Ascending aorta (tissue), 2 donors: ENCODE measurements at places on chromosomes 6 and 20. TPM values are rescaled to one million over a fixed set of nuclear protein-coding genes. Genes with fewer than 3 reads are reported as not detected.
A peak's percentile ranks its signal among the peaks of the same experiment; 100 is the strongest.

DNA sequence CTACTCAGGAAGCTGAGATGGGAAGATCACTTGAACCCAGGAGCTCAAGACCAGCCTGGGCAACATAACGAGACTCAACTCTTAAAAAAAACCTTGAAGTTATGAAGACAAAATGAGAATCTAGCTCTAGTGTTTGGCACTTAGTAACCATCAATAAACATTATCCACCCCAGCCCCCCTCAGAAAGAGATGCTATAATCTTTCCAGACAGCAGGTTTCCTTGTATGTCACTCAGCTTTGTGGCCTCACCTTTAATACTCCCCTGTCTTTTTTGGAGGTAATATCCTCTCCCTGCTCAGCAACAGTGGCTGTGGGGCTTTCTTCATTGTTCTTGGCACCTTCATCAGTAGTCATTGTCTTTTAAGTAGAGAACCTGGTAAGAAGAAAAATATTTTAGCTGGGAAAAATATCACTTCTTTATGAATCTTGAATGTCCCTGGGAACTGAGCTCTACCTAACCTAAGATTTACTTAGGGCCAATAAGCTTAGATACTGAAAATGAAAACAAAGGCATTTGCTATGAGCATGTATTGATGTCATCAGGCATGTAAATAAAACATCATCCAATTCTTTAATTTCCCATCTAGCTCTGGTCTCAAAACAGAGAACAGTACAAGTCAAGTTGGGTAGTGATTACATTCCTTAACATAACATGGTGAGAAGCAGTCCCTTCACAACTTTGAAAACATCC lies 46.1 kb downstream of the FKBP5 start:
- H3K27ac ChIP-seq: no peak overlapping the region
- no peak overlapping the region for H3K4me3 ChIP-seq
- no peak for DNase-seq
- H3K36me3 ChIP-seq: peaks cover 84% of the 10 kb centered on the region
- peaks cover 2% of the 10 kb centered on the region for H3K4me1 ChIP-seq

- no peaks in the 10 kb centered on the region for H3K36me3 ChIP-seq
- no peaks in the 10 kb centered on the region for H3K4me1 ChIP-seq
- H3K4me3 ChIP-seq: no peak overlapping the region
- no peak overlapping the region for H3K27ac ChIP-seq
- DNase-seq: no peak
Observed at GRCh38 chr6:164151161-164152120, 736.9 kb downstream of the QKI start.

- H3K27me3 ChIP-seq: no peaks in the 10 kb centered on the region
- DNase-seq: no peak
- no peaks in the 10 kb centered on the region for H3K36me3 ChIP-seq
- H3K4me3 ChIP-seq: no peak overlapping the region
- H3K27ac ChIP-seq: no peak overlapping the region
Observed at GRCh38 chr20:13883425-13883824, 98.6 kb downstream of the NDUFAF5 start.

- no peak overlapping the region for H3K27ac ChIP-seq
- no peak for DNase-seq
- H3K27me3 ChIP-seq: no peaks in the 10 kb centered on the region
- H3K4me1 ChIP-seq: no peaks in the 10 kb centered on the region
- no peaks in the 10 kb centered on the region for H3K36me3 ChIP-seq
Observed at GRCh38 chr6:46098678-46099077, 31.1 kb upstream of the ENPP4 start.

- DNase-seq: no peak
- no peaks in the 10 kb centered on the region for H3K36me3 ChIP-seq
- no peak overlapping the region for H3K4me3 ChIP-seq
- H3K4me1 ChIP-seq: peaks cover 5% of the 10 kb centered on the region
Observed at GRCh38 chr6:11416936-11417576, 120.5 kb upstream of the TMEM170B start.

DNA sequence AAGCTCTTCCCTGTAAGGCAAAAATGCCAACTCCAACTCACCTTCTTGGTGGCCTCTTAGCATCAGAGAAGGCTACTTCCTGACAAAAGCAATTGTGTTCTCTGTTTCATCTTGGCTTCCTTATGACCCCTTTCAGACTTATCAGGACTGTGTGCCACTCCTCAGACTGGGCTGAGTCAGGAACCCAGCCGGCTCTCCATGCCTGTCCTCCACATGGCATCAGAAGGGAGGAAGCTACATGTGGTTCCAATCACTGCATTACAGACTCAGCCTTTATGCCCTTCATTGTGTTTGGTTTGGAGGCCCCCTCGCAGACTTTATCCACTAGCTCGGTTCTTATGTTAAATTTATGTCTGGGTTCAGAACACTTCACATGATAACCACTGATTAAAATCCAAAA lies 142.5 kb downstream of the SLC24A3 start:
- no peaks in the 10 kb centered on the region for H3K4me1 ChIP-seq
- no peak overlapping the region for H3K27ac ChIP-seq
- no peaks in the 10 kb centered on the region for H3K36me3 ChIP-seq
- H3K4me3 ChIP-seq: no peak overlapping the region

GRCh38 chr6:143299253-143300166 lies 151.0 kb downstream of the ADAT2 start:
- H3K4me1 ChIP-seq: no peaks in the 10 kb centered on the region
- no peaks in the 10 kb centered on the region for H3K27me3 ChIP-seq

DNA sequence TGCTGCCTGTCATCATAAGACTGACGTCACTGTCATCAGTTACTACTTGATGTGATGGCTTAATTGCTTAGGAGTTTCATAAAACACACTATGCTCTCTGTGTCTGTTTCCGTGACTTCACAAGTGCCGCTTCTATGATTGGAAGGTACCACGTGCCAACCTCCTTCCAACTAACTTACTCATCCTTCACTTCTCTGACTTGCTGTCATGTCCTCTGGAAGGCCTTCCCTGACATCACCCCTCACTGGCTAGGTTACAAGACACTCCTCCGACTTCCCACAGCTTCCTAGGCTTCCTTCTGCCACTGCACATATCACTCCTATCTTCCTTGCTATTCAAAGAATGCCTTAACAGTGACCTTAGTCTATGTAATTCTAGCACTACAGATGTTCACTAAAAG lies 20.4 kb downstream of the SERINC3 start:
- no peaks in the 10 kb centered on the region for H3K4me1 ChIP-seq
- no peak overlapping the region for H3K4me3 ChIP-seq
- no peak for DNase-seq
- H3K36me3 ChIP-seq: peaks cover 86% of the 10 kb centered on the region
- H3K27ac ChIP-seq: peak overlapping the region; percentile 8
- no peaks in the 10 kb centered on the region for H3K27me3 ChIP-seq

GRCh38 chr6:133814797-133815196 lies 74.1 kb upstream of the TCF21 start:
- H3K4me3 ChIP-seq: no peak overlapping the region
- peaks cover 5% of the 10 kb centered on the region for H3K4me1 ChIP-seq
- H3K36me3 ChIP-seq: no peaks in the 10 kb centered on the region
- H3K27ac ChIP-seq: no peak overlapping the region
- no peaks in the 10 kb centered on the region for H3K27me3 ChIP-seq
- DNase-seq: no peak

DNA sequence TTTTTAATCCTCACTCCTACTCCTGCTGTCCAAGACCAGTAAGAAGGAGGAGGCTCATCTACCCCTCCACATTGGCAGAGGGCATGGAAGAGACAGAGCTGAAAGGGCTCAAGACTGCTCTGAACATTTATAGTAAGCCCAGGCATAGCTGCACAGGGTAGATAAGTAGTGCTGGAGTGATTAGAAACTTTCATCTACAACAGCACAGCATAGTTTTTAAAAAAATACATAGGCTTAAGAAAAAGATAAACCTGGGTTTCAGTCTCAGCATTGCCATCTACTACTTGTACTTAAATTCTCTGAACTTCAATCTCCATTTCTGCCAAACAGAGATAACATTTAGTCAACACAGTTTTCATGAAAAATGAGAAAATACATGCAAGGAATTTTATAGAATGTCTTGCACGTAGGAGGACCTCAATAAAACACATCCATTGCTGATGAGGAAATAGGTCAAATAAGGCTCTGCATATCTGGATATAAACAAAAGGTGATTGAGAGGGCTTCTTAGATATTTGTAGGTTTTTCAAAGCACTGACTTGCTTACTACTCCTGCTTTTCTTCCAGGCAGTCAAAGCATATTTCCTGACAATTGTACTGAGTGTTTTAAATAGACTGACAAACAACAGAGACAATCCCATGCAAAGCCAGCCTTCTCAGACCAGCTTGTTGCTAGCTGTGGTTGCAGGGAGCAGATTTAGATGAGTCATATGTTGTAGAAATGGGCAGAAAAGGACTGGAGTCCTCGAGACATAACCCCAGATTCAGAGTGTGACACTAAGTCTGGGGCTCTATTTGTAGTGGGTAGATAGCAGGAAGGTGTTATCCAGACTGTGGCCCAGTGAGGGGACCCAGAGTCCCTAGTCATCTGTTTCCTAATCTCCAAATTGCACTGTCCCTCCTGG lies 107.4 kb upstream of the TAB2 start:
- H3K36me3 ChIP-seq: no peaks in the 10 kb centered on the region
- no peaks in the 10 kb centered on the region for H3K4me1 ChIP-seq
- no peaks in the 10 kb centered on the region for H3K27me3 ChIP-seq
- no peak for DNase-seq

DNA sequence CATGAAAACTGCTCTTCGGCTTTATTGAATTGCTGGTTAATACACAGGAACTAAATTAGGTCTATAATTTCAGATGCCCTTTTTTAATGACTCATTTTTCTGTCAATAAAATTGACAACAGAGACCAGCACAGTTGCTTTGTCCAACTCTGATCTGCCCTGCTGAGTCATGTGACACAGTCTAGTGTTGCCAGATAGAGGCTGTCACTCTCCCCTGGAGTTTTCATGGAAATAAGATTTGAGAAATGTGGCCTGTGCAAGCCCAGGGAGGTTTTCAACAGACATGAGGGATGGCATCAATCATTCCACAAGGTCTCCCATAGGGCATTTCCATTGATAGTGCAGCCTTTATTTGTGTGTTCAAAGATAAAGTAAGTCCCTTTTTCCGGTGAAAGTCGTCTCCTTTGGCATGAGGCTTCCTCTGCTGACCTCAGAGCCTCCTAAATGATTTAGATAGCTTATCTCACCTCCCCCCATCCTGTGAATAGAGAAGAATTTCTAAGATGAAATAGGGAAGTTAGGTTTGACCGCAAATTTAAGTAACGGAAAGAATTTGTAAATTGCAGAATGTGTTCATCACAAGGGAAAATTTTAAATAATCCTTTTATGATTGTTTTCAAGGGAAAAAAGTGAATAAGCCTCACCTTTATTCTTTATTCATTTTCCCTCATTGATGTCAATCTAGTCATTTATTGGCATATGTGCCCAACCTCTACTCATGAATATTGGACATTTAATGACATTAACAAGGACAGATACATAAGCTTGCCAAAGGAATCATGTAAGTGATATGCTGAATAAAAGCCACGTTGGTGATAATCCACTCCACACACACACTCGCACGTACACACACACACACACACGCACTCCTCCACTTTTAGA lies 277.7 kb downstream of the ADGB start:
- DNase-seq: no peak
- H3K27me3 ChIP-seq: no peaks in the 10 kb centered on the region
- no peak overlapping the region for H3K27ac ChIP-seq

GRCh38 chr6:50305660-50306059 lies 255.9 kb upstream of the DEFB112 start:
- H3K27ac ChIP-seq: no peak overlapping the region
- no peaks in the 10 kb centered on the region for H3K36me3 ChIP-seq
- H3K27me3 ChIP-seq: no peaks in the 10 kb centered on the region

MUC22 gene
- total RNA-seq: not detected

TAAR2 gene
- total RNA-seq: not detected

FAM162B gene
- total RNA-seq: not detected

B3GALT4 gene
- 15.9 TPM for total RNA-seq
